ENCODE measurements at places on chromosomes 11 and 22. TPM values are rescaled to one million over a fixed set of nuclear protein-coding genes. Genes with fewer than 3 reads are reported as not detected.
A peak's percentile ranks its signal among the peaks of the same experiment; 100 is the strongest.

DNA sequence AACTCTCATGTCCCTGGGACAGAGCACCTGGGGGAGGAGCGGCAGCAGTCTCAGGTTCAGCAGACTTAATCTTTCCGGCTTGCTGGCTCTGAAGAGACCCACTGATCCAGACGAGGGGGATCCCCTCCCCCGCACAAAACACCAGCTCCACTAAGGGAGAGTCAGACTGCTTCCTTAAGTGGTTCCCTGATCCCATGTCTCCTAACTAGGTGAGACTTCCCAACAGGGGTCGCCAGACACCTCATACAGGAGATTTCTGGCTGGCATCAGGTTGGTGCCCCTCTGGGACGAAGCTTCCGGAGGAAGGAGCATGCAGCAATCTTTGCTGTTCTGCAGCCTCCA, 157.2 kb upstream of the TMEM45B start:
- no peaks in the 10 kb centered on the region for H3K36me3 ChIP-seq
- no peak overlapping the region for H3K27ac ChIP-seq
- no peaks in the 10 kb centered on the region for H3K27me3 ChIP-seq

DNA sequence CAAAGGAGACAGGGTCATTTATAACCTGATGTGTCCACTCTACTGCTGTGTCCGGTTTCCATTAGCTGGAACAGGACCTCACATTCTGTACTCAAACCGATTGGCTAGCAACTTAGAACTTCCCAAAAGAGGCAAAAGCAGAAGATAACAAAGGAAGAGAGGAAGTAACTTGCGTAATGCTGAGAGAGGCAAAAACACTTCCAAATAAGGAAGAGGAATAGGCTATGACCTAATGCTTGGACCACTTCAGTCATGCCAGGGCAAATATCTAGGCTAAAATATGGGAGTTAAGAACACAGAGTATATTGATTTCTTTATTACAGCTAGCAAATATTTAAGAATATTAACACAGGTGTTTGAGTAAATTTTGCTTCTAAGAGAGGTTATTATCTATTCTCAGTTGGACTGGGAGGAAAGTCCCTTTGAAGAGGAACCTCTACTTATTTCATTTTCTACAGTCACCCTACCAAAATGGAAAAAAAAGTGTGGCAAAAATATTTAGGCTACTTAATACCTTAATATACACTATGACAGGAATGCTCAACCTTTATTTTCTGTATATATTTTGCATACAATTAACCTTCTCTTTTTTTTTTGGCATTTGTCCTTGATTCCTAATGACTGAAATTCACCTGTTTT, 499.8 kb upstream of the CHORDC1 start:
- H3K4me1 ChIP-seq, result no peaks in the 10 kb centered on the region
- DNase-seq, result no peak
- no peak overlapping the region for H3K27ac ChIP-seq

DNA sequence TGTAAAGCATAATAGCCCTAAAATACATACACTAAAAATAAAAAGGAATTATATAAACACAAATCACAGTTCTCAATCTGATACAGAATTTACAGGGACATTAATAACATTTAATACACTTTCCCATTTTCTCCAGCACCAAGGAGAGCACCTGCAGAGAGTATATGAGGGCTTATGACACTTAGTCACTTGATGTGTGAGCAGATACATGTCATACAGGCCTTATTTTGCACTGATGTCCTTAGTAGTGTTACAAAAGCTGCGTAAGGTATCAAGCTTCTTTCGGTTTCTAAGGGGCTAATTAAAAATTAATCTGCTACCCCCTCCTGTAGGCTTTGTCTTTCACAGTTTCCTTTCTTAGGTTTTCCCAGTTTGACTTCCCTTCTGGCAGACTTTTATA, 61.3 kb downstream of the TRIM44 start:
- DNase-seq, result no peak
- H3K27me3 ChIP-seq, result no peaks in the 10 kb centered on the region
- no peak overlapping the region for H3K27ac ChIP-seq
- H3K36me3 ChIP-seq, result peaks cover 29% of the 10 kb centered on the region
- no peaks in the 10 kb centered on the region for H3K4me1 ChIP-seq

DNA sequence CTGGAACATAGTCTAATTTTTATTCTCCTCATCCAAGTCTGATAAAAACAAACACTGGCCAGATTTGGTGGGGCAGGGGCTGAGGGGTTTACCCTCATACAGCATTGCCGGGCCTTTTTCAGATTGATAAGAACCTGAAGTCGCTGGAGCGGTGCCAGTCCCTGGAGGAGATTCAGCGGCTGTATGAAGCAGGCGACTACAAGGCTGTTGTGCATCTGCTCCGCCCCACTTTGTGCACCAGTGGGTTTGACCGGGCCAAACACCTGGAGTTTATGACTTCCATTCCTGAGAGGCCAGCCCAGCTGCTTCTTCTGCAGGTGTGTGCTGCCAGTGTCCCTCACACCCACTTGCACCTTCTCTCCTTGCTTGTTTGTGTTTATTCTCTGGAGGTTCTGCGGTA, 55.8 kb downstream of the CABIN1 start:
- H3K36me3 ChIP-seq, result peaks cover 27% of the 10 kb centered on the region
- no peaks in the 10 kb centered on the region for H3K27me3 ChIP-seq
- H3K4me3 ChIP-seq, result no peak overlapping the region
- DNase-seq, result no peak

DNA sequence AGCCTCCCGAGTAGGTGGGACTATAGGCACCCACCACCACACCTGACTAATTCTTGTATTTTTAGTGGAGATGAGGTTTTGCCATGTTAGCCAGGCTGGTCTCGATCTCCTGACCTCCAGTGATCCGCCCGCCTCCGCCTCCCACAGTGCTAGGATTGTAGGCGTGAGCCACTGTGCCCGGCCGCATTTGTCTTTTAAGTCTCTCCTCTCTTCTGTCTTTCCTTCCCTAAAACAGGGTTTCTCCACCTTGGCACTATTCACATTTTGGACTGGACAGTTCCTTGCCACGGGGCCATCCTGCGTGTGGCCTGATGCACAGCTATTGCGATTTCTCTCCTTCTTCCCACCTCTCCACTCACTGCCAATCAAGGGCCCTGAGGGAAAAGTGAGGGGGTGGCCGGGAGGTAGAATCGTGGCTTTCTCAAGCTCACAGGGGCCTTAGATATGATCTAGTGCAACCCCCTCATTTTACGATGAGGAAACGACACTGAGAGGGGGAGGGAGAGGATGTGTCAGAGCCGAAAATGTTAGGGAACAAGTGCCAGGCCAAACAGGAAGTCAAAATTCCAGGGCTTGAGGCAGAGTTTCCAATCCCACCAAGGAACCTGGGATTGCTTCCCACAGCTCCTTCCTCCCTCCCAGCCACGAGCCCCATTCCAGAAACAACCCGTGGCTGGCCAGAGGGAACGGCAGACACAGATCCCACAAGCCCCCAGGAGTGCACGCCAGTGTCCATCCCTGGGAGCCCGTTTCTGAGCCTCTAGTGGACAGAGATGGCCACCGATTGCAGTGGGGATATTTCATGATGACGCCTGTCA, 21.2 kb downstream of the SCGB1A1 start:
- no peaks in the 10 kb centered on the region for H3K36me3 ChIP-seq
- H3K27me3 ChIP-seq, result no peaks in the 10 kb centered on the region
- peaks cover 4% of the 10 kb centered on the region for H3K4me1 ChIP-seq
- no peak for DNase-seq
- H3K4me3 ChIP-seq, result no peak overlapping the region

- no peak overlapping the region for H3K27ac ChIP-seq
- peaks cover 68% of the 10 kb centered on the region for H3K4me1 ChIP-seq
- no peak overlapping the region for H3K4me3 ChIP-seq
- H3K36me3 ChIP-seq, result no peaks in the 10 kb centered on the region
- no peaks in the 10 kb centered on the region for H3K27me3 ChIP-seq
Measured at GRCh38 chr11:102469196-102469821, 16.7 kb upstream of the TMEM123 start.

DNA sequence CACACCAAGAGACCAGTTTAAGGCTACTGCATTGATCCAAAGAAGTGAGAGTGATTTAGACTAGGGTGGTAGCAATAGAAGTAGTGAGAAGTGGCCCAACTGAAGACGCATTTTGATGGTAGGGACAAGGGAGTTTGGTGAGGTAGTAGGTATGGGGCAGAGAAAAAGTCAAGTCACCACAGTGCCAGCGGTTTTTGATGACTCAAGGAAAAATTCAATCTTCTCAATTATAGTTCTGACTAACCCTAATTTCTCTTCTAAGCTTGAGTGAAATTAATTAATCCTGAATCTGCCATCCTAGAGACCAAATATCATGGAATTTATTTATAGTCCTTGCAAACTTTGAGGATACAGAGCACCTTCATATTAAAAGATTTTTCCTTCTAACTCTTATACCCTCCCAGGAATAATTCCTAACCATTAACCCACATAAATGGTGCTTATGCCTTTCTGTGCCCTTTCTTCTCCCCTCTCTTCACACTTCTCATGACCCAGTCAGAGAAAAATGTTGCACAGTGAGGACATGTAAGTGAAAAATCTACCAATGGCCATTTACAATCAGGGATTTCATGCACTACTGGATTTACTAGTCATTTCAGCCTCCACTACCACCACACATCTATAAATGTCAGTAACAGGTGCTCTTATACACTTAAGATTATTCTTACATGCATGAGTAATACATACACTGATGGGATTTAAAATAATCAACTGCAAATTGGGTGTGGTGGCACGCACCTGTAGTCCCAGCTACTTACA, 45.9 kb upstream of the ARHGAP32 start:
- no peaks in the 10 kb centered on the region for H3K36me3 ChIP-seq
- no peak overlapping the region for H3K27ac ChIP-seq
- DNase-seq, result no peak
- H3K4me3 ChIP-seq, result no peak overlapping the region
- no peaks in the 10 kb centered on the region for H3K4me1 ChIP-seq

GRCh38 chr11:70167723-70168404, 35.2 kb upstream of the FADD start:
- no peaks in the 10 kb centered on the region for H3K4me1 ChIP-seq
- H3K27ac ChIP-seq, result no peak overlapping the region
- peaks cover 38% of the 10 kb centered on the region for H3K27me3 ChIP-seq
- DNase-seq, result no peak

DNA sequence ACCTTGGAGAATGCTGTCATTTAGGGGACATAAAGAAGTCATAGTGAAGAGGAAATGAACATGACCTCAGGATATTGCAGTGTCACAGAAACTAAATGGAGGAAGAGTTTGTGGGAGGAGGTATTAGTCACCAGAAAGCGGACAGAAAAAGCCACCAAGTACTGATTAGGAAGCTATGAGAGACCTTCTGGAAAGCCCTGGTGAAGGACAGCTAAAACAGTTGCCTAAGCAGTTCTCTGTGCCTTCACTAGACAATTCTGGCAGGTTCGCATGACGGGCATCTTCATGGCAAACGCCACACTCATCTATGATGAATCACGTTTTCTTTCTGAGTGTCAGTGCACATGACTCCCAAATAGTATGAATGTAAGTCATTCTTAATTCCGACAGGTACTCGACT, 325.8 kb downstream of the C11orf87 start:
- H3K27me3 ChIP-seq, result no peaks in the 10 kb centered on the region
- no peak overlapping the region for H3K27ac ChIP-seq
- no peaks in the 10 kb centered on the region for H3K36me3 ChIP-seq
- H3K4me3 ChIP-seq, result no peak overlapping the region
- no peak for DNase-seq

GRCh38 chr11:134224710-134225664, 516 bp downstream of the VPS26B start:
- peaks cover 50% of the 10 kb centered on the region for H3K4me1 ChIP-seq
- no peaks in the 10 kb centered on the region for H3K36me3 ChIP-seq
- H3K4me3 ChIP-seq, result peak overlapping the region; percentile 85
- peak overlapping the region; percentile 39 for H3K27ac ChIP-seq
- DNase-seq, result peak; percentile 38
- no peaks in the 10 kb centered on the region for H3K27me3 ChIP-seq

GRCh38 chr11:120563703-120564572, 52.4 kb downstream of the GRIK4 start:
- no peaks in the 10 kb centered on the region for H3K36me3 ChIP-seq
- no peak overlapping the region for H3K4me3 ChIP-seq
- no peak for DNase-seq
- peaks cover 2% of the 10 kb centered on the region for H3K27me3 ChIP-seq

DNA sequence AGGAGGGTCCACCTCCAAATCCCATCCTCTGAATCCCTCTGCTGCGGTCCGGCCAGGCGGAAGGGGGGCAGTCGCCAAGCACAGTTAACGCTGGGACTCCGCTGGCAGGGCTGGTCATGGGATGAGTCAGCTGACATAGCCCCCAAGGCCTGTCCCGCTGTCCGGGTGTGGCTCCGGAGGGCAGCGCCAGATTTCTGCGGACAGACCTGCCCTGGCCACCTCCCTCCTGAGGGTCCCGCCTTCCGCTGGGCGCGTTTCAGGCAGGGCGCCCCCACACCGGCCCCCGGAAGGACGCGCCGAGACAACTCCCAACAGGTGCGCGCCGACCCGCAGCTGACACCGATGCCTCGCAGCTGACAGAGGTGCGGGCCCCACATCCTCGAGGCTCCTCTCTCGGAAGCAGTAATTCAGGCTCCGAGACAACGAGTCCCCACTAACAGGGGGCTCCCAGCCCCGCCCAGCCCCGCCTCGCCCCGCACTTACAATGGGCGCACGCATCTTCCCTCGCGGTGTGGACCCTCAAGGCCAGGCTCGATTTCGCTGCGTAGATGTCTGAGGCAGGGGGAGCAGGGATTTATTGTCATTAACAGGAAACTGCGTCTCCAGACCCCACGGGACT, 607 bp downstream of the PLAAT3 start:
- no peaks in the 10 kb centered on the region for H3K4me1 ChIP-seq
- peak overlapping the region; percentile 91 for H3K4me3 ChIP-seq
- H3K27ac ChIP-seq, result peak overlapping the region; percentile 57
- peak; percentile 38 for DNase-seq
- H3K27me3 ChIP-seq, result peaks cover 5% of the 10 kb centered on the region

DNA sequence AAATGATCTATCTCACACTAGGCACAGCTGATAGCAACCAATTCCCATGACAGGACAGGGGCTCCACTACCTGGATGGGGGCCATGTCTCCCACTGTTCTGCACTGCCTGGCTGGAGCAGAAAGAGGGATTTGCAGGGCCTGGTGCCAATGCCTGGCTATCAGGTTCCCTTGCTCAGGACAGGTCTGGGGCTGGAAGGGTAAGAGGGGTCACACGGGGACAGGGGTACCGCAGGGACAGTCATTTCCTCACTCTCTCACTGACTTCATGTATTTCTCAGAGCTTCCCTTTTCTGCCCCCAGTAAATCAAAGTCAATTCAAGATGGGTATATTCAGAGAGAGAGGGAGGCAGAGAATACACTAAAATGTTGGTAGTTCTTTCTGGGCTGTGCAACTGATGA, 119.1 kb upstream of the CSNK2A3 start:
- no peaks in the 10 kb centered on the region for H3K36me3 ChIP-seq
- H3K27me3 ChIP-seq, result no peaks in the 10 kb centered on the region
- no peak for DNase-seq
- no peaks in the 10 kb centered on the region for H3K4me1 ChIP-seq
- H3K27ac ChIP-seq, result no peak overlapping the region

The SAA2 gene
- not detected for total RNA-seq

The ACTN3 gene
- total RNA-seq, result 0.23 TPM

The HOATZ gene
- not detected for total RNA-seq

The WBP2NL gene
- 2.2 TPM for total RNA-seq

The OR52H1 gene
- not detected for total RNA-seq

The ART1 gene
- not detected for total RNA-seq
